HS-27A (cell line): ENCODE measurements at places on chromosomes 7 and 10.
A peak's percentile ranks its signal among the peaks of the same experiment; 100 is the strongest.

DNA sequence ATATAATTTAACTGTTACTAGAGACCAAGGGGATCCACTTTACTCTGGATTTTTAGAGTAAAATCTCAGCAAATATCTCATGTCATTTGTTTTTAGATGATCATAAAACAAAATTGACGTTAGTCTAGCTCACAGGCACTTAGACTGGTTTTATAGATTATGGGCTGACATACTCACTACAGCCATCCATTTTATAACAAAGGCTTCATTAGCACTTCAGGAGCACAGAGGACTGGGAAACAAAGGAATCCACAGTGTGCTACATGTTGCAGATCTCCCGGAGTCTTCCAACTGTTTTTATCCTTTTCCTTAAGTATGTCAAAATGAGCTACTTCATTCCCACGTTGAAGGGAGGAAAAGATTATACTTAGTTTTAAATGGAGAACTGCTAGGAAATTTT lies 15.9 kb upstream of the SCRN1 start:
- no peak for DNase-seq

DNA sequence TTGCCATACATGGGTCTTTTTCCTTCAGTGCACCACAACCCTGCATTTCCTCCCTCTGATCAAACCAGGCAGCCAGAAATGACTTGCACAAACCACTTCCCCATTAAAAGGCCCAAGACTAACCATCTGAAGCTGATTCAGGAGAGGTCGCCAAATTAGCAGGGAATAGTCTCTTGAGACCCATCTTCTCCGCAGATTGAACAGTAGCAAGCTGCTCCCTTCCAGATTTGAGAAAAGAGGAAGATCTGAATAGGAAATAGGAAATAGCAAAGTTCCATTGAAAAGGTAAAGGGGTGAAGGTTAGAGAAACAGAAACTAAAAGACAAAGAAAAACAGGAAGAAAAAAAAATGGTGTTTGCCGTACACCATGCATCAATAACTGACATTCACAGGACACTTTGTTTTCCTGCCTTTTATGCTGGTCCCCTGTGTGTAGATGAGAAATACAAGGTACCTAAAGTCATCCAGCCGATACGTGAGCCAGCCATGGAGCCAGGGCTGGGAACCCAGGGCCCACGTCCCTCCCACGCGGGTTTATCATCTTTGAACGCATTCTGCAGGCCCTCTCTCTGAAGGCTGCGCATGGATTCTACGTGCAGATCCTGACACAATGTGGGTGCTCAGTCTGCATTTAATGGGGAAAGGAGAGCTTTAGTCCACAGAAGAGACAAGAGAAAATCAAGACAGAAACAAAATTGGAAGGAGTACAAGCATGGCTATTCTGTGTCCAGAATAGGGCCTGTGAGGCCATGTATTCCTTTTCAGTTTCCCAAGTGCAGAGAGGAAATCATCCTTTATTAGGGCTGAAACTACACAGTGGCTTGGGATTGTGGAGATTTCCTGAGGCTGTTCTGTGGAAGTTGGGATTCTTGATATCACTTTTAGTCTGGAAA lies 268.4 kb upstream of the NPVF start:
- DNase-seq, result no peak

DNA sequence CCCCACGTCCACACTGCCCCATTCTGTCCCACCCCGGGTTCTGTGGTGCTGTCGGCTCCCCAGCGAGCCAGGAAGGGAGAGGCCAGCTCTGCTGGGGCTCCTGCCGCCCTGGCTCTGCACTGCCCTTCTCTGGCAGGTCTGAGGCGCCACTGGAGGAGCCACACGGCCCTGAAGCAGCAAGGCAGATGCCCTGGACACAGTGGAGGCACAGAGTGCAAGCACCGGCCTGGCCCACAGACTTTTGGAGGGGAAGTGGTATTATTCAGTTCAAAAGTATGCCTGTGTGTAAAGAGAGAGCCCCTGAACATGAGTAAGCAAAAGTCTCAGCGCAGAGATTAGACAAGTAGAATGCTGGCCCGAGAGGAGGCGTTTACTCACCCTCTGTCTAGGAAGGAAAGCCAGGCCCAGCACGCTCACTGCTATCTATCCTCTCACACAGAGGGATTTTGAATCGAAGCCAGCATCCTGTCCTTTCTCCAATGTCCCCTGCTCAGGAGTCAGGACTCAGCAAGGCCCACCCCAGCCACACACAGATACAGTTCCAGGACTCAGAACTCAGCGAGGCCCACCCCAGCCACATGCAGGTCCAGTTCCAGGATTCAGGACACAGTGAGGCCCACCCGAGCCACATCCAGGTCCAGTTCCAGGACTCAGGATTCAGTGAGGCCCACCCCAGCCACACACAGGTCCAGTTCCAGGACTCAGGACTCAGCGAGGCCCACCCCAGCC lies 115.0 kb downstream of the EGFR start:
- DNase-seq, result peak; percentile 83

GRCh38 chr7:129315960-129316359 lies 91.1 kb downstream of the AHCYL2 start:
- no peak for DNase-seq

- no peak for DNase-seq
These were observed 137.4 kb downstream of the MGMT start for GRCh38 chr10:129604333-129605032.

DNA sequence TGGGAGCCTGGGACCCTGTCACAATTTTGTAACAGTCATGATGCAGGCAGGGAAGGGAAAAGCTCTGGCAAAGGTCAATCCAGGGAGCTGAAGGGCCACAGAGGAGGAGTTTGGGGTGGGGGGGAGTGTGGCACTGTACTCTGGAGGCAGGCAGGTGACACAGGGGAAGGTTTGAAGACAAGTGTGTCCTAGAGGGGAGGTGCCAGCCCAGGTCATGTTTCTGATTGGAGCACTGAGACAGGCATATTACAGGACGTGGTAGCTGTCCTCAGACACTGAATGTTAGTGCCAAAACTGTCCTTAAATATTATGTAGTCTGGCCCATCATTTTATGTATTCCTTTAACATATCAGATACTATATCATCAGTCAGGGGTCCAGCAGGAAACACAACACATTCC lies 75.6 kb upstream of the LRRC4 start:
- DNase-seq, result no peak

DNA sequence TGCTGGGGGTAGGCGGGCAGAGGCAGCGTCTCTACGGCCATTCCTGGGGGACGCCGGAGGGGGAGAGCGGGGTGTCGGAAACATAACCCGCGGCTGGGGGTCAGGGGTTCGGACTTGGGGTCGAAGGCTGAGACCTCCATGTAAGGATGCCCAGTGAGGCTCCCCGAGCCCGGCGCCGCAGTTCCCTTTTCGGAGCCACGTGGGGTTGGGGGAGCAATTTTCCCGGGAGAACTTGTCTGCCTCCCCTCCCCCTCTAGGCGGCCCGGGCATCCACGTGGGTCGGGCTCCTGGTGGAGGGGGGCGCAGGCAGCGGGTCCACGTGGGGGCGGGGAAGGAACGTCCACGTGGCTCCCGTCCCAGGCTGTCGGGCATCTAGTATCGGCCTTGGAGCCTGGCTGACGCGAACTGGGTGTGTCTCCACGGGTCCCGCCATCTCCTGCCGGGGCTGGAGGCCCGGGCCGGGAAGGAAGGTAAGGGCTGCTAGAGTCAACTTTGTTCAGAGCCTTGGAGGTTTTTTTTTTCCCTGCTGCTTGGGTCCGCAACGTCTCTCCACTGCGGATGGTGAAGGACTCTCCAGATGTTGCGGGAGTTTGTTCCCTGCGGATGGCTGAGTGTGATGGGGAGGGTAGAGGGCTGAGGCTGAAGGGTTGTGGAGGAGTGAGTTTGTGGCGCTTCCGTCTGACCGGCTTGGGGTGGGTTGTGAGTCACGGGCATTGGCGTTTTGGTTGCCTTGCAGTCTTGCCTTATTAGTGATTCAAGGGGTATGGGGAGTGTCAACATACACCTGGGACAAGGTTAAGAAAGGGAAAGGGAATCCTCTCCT lies 744 bp downstream of the PPRC1 start:
- DNase-seq, result no peak

DNA sequence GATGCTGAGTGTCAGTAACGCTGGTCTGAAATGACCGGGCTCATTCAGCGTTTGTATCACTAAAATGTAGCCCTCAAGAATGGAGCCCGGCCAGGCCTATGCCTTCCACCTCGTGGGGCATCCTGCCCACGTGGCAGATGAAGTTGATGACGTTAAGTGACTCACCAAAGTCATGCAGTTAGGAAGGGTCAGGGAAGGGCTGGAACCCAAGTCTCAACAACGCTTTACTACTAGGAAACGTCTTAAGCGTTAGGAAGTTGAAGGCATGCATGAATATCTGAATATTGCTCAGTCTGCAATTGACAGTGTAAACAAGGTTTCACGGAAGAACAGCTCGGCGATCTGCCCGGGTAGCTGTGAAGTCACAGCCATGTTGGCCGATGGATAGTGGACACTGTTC lies 14.0 kb upstream of the UBE3C start:
- DNase-seq, result no peak

GRCh38 chr7:133934262-133934976 lies 192.7 kb upstream of the LRGUK start:
- DNase-seq, result no peak

GRCh38 chr10:70508912-70509756 lies 30.6 kb downstream of the PALD1 start:
- no peak for DNase-seq

- DNase-seq, result no peak
These were observed 58.7 kb upstream of the TFEC start for GRCh38 chr7:116089293-116089692.

DNA sequence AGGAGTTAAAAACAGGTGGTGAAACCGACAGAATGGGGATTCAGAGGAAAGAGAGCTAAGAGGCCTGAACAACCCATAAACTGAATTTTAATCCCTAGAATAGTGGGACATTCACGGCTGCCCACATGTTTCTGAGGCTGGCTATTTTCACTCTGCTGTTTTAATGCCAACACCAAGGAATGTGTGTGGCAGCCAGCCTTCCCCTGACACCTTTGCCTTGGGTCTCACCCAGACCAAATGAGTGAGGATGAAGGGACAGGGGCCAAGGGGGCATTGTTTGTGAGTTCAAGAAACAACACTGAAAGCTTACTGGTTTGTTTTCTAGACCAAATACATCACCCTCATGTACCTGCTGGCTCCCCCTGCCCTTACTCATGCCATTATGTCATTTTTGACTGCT lies 164.3 kb downstream of the JAZF1 start:
- no peak for DNase-seq

GRCh38 chr10:11074536-11075267 lies 57.0 kb downstream of the CELF2 start:
- DNase-seq, result no peak

DNA sequence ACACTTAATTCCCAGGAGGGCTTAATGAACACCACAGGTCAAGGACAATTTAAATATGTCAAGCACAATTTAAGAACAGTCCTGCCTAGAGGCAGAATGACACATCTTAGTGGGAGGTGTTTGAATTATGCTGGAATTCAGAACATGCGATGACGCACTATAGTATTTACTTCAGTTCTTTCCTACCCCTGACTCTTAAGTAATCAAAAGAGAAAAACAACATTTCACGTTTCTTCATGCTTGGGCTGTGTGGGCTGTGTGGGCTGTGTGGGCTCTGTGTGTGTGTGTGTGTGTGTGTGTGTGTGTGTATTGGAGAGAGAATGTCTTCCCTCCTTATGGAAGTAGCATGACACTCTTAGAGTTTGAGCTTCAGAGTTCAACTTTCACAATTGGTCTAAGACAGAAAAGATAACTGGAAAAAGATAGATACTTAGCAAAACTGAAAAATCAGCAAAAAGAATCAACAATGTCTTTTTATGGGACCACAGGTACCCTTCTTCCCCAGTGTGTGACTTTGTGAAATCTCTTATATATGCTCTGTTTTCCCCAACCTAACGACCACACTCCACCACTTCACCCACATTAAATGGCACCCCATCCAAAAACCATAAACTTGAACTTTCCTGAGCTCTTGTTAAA lies 33.7 kb upstream of the CABCOCO1 start:
- DNase-seq, result peak; percentile 66

- DNase-seq, result no peak
These were observed 26.5 kb upstream of the TRIM8 start for GRCh38 chr10:102617816-102618215.

DNA sequence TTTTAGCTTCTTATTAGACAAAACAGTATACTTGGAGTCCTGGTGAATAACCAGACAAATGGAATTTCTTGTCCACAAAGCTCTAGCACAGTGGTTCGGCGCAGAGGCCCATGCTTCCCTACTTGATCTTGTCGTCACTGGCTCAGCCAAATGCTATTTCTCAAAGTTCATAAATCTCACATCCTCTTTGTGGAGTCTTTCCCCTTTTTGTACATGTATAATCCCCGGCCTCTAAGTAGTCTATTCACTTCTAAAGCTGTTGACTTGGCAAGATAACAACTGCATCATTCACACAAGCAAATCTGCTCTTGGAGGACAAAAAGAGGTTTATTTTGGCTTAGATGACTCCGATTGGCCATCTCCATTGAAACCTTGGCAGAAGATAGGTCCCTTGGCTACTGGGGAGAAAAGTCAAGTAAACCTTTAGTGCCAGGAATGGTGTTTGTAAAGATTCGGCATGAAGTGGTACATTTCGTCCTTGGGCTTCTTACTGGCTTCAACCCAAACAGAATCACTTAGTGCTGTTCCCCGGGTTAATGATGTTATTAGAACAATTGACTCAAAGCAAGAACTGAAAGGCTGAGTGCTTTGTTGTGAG lies 5.1 kb upstream of the AKR1E2 start:
- DNase-seq, result no peak

DNA sequence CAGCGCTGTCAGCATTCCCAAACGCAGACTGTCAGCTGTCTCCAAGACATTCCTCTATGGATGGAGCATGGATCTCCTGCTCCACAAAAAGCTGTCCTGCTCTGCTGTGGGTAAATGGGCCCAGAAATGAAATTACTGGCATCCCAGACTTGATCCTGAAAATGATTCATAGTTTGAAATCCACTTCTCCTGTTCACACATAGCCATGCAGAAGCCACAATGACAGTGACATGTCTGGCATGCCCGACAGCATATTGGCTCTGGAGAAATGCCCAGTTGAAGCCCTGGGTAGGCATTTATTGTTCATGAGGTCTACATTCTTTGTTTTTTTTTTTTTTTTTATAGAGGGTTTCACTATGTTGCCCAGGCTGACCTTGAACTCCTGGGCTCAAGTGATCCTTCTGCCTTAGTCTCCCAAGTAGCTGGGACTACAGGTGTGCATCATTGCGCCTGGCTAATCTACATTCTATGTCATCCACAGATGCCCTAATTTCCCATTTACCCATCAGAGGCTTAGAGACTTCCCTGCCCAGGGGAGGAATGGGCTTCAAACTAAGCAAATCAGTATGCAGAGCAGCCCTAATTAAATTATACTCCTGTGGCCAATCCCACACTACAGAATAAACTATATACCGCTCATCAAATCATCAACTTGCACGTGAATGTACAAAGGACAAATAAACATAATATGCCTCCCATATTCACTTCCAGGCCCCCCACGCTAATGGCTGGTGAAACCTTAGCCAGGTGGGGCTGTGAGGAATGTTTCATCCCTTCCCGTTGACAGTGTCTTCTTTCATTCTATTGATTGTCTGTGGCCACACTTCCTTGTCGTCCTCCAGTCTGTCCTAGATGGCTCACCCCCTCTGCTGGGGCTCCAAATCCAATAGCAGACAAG lies 61.8 kb upstream of the EEPD1 start:
- no peak for DNase-seq
